Occipital lobe (tissue), 3 donors: ENCODE measurements at places on chromosomes 12 and 14.
A peak's percentile ranks its signal among the peaks of the same experiment; 100 is the strongest.

DNA sequence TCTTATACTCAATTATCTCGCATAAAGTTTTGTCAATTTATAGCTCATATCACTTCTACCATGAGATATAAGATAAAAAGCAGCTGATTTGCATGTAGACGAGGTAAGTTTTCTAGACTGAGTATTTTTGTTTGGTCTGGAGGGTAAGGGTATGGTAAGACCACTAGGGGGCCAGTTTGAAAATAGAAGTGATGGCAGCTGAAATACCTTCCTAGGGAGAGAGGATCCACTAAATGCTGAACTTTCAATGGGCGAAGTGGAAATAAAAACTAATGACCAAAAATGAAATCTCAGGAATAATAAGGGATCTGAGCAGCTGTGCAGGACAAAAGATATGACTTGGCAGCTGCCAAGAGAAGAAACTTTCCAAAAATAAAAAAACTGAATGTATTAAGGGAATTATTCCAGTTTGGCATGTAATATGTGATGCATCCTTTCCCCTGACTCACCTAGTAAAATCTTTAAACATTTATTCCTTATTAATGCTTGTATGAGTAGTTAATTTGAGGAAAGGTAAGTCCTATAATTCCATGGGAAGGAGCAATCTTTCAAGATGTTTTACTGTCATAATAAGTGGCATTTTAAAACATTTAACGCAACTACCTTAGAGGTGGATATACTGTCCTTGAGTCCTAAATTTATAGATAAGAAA, 754.5 kb downstream of the C12orf50 start:
- DNase-seq: no peak

- no peak for DNase-seq
Measured at GRCh38 chr12:119069147-119069642, 87.9 kb downstream of the SRRM4 start.

DNA sequence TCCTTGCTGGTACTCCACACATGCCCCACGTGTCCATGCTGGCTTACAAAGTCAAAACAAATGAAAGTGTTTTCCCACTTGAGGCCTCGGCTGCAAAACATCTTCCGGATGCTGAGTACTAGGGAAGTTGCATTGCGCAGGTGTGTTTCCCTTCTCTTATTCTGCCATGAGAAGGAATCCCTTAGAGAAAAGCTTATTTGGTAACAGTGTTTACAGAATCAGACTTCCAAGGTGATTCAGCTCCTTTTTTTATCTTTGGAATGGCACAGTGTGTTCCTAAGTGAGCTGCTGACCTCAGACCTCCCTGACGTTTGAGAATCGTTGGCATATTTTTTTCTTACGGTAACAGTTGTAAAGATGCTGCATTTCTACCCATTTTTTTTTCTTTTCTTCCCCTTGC, 211.3 kb downstream of the ESR2 start:
- no peak for DNase-seq

DNA sequence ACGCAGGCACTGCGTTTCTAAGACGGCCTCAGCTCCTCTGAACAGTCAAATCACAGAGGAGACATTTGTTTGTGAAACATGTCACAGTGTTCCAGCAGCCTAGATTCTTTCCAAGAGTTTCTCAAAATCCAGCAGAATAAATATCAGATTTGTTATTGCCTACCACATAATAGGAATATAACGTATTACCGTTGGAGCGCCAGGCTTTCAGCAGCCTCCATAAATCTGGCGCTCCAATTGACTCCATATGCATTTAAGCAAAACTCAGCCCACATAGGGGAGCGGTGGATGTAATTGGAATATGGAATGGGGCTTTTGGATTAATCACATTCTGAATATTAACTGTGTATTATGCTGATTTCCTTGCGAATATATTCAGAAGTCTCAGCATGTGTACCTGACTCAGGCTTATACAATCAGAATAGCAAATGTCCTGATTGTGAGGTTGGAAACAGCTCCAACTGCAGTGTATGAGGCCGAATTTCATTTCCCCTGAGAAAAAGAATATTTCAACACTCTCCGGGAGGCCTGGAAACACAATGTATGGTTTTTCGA, 174.0 kb downstream of the ASCL4 start:
- no peak for DNase-seq

DNA sequence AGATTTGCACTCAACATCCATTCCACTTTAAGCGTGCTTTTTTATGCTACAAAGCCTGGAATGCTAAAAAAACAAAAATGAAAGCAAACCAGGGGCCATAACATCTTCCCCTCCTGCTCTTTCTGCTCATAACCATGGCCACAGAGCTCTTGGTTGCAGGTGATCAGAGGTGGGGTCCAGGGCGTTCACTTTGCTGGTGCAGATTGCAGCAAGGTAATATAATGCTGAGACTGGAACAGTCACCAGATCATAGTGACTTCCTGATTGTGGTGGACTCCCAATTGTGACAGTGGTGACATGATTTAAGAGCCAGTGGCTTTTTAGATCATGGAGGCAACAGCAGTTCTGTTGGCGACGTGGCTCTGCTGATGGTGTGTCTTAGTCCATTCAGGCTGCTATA, 115.0 kb upstream of the CPM start:
- DNase-seq: no peak

DNA sequence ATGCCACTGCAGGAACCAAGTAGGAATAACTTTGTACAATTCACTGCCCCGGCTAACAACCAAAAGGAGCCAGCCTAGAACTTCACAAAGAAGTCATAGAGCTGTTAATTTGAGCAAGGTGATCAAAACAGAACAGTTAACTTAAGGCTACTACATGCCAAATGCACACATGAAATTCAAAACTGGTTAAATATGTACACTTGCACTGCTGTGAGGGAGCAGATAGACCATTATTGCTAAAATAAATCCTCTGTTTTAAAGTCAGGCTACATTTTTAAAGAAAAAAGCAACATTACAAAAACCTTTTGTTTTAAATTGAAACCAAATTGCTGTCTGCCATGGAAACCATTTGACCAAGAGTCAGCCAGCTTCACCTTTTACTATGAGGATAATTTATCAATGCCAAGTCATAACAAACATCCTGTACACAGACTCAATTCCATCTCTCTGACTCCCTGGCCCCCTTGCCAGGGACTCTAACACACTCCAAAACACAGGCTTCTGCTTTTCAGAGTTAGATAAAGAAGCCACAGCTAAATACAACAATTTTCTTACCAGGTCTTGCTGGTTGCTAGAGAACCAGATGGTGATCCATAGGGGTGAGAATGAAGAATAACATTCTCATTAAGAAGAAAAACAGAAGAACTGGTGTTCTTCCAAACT, 84.0 kb downstream of the LRP6 start:
- DNase-seq: no peak

DNA sequence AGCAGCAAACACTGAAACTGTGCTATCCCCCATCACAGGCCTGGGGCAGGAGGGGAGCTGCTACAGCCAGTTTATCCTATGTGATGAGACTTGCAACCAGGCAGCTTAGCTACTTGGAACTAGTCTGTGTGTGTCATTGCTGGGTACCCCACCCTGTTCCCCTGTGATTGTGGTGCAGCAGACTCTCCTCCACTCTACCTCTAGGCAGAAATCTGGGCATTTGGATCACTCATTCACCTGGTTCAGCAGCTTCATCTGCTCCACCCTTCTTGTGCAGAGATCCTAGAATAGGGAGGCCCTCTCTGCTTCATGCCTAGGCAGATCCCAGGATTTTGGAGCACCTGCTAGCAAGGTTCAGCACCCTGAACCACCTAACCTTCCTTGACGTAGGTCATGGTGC, 8.8 kb downstream of the TAS2R13 start:
- no peak for DNase-seq

DNA sequence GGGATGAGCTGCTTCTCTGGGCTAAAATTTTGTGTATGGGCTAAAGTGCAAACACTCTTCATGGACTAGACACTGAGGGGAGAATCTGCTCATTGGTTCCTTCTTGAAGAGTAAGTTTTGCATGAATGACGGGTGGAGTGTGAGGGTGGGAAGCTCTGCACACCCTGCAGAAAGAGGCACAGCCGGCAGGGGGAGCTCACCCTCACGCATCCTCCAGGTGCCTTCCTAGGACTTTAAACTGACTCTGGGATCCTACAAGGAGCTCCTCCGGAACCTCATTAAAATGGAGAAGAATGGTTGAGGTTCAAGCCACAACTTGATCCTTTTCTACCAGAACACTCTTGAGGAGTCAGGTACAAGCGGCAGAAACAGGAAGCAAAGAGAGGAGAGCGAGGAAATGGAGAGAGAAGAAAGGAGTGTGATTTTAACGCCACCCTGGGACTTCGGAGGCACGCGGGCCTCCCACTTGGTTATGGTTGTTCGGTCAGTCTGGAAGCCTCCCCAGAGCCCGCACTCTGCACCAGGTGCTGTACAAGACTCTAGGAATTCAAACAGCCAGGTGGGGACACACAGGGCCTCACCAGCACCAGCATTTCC, 87.5 kb downstream of the SETD3 start:
- no peak for DNase-seq

GRCh38 chr14:97066068-97066899, 269.1 kb downstream of the VRK1 start:
- no peak for DNase-seq

DNA sequence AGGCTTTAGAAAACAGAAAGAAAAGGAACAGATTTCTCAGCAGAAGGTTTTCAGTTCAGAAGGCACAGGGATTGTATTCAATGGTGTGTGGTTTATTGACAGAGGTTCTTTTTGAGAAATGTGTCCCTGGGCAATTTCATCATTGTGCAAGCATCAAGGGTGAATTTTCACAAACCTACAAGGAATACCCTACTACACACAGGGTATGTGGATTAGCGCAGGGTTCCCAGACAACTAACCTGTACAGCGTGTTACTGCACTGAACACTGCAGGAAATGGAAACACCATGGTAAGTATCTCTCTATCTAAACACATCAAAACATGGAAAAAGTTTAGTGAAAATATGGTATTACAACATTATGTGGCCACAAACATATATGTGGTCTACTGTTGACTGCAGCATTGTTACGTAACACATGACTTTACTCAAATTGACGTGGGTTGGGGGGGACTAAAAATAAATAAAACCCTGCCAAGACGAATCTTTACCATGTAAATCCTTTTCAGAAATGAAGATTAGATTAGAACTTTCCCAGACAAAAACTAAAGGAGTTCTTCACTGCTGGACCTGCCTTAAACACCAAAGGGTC, 893.1 kb downstream of the TMEM121 start:
- DNase-seq: no peak

- no peak for DNase-seq
Measured at GRCh38 chr12:124011435-124012115, 38.6 kb downstream of the ZNF664 start.

DNA sequence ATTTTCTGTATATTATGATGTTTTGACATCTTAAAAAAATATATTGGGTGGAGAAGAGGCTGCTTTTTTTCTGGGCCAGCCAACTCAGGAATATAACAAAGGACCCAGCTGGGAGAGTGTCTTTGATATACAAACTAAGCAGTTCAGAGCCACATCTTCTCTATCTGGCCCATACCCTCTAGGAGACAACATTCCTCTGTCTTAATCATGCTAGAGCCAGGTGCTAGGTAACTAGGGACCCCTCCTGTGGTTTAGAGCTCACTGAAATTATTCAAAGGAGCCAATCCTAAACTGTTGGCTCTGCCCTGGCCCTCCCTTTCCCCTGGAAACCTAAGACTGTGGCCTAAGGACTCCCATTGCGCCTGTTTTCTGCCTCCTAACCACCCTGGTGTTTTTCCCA, 193.1 kb upstream of the DIO2 start:
- no peak for DNase-seq

- DNase-seq: no peak
Measured at GRCh38 chr14:75471059-75471458, 43.2 kb downstream of the JDP2 start.

- peak; percentile 32 for DNase-seq
Measured at GRCh38 chr12:7190268-7191055, 976 bp downstream of the PEX5 start.

GRCh38 chr12:12926571-12927071, 25.3 kb downstream of the GPRC5D start:
- DNase-seq: no peak

- DNase-seq: no peak
Measured at GRCh38 chr12:80692114-80692513, 15.3 kb upstream of the MYF6 start.

DNA sequence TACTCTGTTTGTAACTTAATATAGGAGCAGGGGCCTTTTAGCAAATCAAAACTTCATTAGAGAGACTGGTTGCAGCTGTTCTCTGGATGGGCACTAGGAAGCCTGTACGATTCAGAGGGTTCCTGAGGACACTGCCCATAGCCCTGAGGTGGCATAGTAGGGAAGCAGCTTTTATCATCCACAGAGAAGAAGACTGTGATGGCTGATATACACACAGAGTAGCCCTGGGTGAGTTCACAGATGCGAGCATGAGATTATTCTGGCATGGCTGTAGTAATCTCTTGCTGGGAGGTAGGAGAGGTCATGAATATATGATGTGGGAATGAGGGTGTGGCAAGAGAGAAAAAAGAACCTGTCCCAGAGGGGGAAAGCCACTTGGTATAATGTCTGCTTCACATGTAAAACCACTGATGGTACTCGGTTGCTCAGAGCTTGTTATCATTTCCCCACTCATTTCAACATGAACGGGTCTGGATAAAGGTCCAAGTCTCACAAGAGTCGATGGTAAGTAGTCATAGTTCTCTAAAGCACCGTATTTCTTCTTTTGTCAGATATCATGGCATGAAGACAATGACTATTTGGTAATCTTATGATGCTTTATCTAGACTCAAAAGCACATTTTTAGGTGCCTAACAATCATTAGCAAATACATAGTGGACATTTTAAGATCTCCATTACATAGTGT, 52.0 kb downstream of the PEBP1 start:
- DNase-seq: no peak

- DNase-seq: no peak
Measured at GRCh38 chr14:91398707-91399106, 18.9 kb downstream of the CCDC88C start.

DNA sequence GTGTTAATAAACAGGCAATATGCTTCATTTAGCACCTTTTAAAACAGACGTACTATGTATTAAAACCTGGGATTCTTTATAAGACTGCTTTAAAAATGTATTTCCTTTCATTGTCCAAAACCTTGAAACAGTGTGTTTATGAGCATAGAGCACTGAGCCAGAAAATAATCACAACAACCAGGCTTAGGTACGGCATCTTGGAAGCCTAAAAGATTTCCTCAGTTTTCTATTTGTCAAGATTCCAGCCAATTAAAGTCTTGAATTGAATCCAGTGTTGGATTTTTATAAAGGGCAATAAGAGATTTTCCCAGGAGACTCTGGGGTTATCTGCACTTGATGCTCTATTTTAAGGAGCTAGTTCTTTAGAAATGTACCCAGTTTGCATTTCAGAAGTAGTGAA, 80.3 kb downstream of the GRIP1 start:
- no peak for DNase-seq
